GM12865 (cell line): ENCODE measurements at places on chromosomes 13 and 19.

GRCh38 chr19:48795685-48796070 lies 15.2 kb downstream of the BCAT2 start:
- no peak for DNase-seq

DNA sequence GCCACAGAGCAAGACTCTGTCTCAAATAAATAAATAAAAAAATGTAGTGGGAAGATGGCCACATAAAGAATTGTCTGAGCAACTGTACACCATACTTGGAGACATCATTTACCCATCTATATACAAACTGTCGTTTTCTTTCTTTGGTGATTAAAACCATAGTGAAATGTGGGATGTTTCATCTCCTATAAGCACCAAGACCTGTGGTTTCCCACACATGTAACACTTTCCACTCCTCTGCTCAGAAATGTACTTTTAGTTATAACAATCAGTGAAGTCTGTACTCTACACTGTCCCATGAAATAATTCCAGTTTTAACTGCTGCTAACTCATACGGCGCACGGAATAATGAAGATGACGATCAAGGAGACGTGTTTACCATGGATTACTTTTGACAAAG lies 18.3 kb downstream of the PDCD5 start:
- DNase-seq = no peak

DNA sequence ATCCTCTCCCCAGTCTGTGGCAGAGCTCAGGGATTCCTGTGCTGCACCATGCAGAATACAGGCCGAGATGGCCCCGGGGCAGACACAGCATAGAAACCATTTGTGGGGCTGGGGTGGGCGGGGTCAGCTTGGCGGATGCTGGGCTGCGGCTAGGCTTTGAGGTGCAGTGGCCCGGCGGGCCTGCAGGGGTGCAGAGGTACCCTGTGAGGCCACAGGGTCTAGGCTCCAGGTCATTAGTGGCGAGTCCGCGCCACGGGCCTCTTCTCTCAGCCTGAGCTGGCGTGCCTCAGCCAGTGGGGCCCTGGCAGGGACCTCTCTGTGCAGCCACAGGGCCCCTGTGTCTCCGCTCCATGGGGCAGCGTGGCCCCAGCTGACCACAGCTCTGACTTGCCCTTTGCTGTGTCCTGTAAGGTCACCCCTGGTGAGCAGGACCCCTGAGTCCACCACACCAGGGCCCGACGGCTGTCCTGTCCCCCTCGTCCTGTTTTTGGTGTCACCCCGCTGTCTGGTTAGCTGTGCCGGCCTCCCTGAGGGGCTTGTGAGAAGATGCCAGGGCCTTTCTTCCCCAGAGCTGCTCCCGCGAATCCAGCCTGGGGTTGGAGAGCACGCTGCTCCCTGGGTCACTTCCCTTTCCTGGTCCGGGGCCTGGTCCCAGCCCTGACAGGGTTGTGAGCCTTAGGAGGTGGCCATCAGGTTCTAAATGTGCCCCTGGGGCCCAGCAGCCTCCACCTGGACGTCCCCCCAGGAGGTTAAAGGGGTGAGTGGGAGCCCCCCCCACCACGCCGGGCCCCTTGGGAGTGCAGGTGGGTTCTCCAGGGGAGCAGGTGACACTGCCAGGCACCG lies 12.1 kb downstream of the KDM4B start:
- no peak for DNase-seq

GRCh38 chr13:50396001-50396400 lies 380.8 kb downstream of the KCNRG start:
- DNase-seq = no peak

DNA sequence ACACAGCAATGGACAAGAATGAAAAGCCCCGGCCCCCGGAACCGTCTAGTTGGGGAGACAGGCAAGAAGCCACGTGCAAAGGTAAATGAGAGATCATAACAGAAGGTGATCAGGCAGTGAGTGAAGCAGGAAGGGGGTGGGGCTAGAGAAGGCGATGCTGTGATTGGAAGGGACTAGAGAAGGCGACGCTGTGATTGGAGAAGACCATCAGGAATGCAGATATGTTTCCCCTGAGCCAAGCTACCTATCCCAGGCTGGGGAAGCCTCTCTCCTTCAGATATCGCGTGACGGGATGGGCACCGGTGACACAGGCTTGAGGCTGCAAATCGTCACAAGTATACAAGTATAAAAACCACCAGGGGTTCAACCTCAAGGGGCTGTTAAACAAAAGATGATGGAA lies 21.8 kb downstream of the DCAF15 start:
- no peak for DNase-seq
